ENCODE measurements at places on chromosomes 1 and 21. TPM values are rescaled to one million over a fixed set of nuclear protein-coding genes. Genes with fewer than 3 reads are reported as not detected.

FNBP1L gene
- total RNA-seq: 9.7 TPM

TGFB2 gene
- 0.31 TPM for total RNA-seq

TP73 gene
- total RNA-seq: 0.05 TPM

ZMYND12 gene
- 2.6 TPM for total RNA-seq

FCRLB gene
- total RNA-seq: 0.26 TPM

CACNA1E gene
- 0.09 TPM for total RNA-seq

CELA3B gene
- total RNA-seq: not detected

SAMSN1 gene
- total RNA-seq: 2.3 TPM

EXTL1 gene
- total RNA-seq: 0.06 TPM

ATXN7L2 gene
- total RNA-seq: 2.4 TPM

SH3BGR gene
- 2.8 TPM for total RNA-seq

PLA2G2D gene
- total RNA-seq: 0.10 TPM

TMEM61 gene
- total RNA-seq: 0.31 TPM

NPL gene
- 15.0 TPM for total RNA-seq
